Lung (tissue), 17 donors: ENCODE measurements at places on chromosomes 2 and 18. TPM values are rescaled to one million over a fixed set of nuclear protein-coding genes. Genes with fewer than 3 reads are reported as not detected.
A peak's percentile ranks its signal among the peaks of the same experiment; 100 is the strongest.

DNA sequence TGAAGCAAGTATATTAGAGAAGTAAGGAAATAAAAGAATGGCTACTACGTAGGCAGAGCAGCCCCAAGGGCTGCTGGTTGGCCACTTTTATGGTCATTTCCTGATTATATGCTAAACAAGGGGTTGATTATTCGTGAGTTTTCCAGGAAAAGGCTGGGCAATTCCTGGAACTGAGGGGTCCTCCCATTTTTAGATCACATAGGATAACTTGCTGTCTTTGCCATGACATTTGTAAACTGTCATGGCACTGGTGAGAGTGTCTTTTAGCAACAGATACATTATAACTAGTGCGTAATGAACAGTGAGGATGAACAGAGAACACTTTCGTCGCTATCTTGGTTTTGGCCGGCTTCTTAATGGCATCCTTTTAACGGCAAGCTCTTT lies 2.6 kb upstream of the UBE2F start:
- no peak for DNase-seq

DNA sequence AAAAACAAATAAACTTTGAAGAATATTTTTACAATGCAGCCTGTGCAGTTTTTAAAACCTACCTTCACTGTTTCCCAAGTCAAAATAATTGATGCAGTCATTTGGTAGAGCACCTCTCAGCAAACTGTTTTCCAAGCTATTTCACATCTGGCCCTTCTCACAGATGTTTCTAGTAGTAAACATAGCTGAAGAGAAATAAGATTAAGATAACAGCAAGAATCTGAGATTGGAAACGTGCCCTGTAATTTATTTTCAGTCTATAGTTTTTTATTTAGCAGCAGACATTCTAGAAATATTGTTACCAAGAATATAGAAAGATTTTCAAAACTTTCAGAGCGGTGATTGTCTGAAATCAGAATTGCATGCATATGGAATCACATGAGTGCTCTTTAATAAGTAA lies 440.2 kb downstream of the TRIB2 start:
- DNase-seq, result no peak

DNA sequence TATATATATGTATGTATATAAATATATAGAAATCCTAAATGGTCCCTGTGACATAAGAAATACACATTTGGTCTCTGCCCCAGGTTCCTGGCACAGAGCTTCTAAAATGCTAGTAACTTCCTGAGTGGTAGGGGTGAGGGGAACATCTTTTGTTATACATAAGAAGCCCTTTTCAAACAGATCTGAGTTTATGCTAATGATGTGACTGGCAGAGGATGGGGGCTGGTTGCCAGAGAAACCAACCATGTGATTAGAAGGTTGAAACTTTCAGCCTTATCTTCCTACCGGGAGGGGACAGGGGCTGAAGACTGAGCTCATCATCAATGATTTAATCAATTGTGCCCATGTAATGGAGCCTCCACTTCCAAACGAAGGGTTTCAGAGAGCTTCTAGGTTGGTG lies 16.3 kb downstream of the MFSD2B start:
- no peak for DNase-seq

- DNase-seq, result no peak
Measured at GRCh38 chr2:199455210-199455544, 2.6 kb downstream of the SATB2 start.

- DNase-seq, result no peak
Measured at GRCh38 chr2:39326644-39327043, 82.9 kb upstream of the CDKL4 start.

DNA sequence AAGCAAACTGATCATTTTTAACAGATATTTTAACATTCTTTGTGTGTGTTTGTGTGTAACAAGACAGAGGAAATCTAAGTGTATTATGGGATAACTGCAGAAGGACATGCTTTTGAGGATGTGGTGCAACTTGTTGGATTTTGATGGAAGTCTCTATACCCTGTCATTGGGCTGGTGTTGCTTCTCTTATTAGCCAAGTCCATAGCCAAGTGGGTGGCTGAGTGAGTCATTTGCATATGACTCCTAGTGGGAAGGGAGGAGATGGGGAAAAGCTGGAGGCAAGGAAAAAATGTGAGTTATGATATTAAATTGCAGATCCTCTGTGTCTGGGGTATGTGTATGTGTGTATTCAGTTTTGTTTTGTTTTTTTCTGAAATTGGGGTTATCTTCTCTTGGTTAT lies 879.9 kb downstream of the DCC start:
- DNase-seq, result no peak

- no peak for DNase-seq
Measured at GRCh38 chr18:79227621-79228020, 158.4 kb downstream of the ATP9B start.

GRCh38 chr2:51505533-51505932 lies 473.6 kb upstream of the NRXN1 start:
- DNase-seq, result no peak

GRCh38 chr2:223941579-223942277 lies 3.4 kb downstream of the WDFY1 start:
- no peak for DNase-seq

DNA sequence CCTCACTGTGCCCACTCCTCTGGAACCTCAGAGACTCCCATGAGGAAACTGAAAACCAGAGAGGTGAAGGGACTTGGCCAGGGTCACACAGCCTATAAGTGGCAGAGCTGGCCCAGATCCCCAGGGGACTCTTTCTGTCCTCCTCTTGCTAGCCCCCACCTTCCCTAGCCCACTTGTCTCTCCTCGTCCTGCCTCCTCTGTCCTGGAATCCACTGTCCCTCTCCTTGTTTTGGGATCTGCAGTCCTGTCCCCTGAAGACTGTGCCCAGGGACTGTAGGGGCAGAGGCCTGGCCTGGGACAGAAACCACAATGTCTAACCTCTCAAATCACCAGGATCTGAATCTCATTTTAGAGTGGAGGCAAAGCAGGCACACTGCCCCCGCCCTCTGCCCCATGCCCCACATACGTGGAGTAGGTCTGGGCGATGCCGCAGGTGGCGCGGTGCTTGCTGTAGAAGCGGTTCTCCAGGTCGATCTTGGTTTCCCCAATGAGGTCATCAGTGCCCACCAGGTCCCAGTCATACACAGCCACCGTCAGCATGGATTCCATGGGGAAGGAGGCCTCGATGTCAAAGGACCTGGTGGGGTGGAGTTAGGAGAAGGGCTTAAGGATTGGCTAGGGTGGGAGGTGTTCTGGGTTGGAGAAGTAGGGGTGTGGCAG lies 12.5 kb downstream of the OTOF start:
- DNase-seq, result peak; percentile 4

GRCh38 chr2:166091439-166091838 lies 36.4 kb downstream of the SCN1A start:
- peak; percentile 30 for DNase-seq

GRCh38 chr18:6729247-6730091 lies at the start of gene ARHGAP28:
Gene ARHGAP28 (plus strand): TSS chr18:6729716. CDS start chr18:6729822, 106 bp downstream.
- peak; percentile 96 for DNase-seq

GRCh38 chr18:42446195-42446594 lies 491.2 kb downstream of the PIK3C3 start:
- no peak for DNase-seq

DNA sequence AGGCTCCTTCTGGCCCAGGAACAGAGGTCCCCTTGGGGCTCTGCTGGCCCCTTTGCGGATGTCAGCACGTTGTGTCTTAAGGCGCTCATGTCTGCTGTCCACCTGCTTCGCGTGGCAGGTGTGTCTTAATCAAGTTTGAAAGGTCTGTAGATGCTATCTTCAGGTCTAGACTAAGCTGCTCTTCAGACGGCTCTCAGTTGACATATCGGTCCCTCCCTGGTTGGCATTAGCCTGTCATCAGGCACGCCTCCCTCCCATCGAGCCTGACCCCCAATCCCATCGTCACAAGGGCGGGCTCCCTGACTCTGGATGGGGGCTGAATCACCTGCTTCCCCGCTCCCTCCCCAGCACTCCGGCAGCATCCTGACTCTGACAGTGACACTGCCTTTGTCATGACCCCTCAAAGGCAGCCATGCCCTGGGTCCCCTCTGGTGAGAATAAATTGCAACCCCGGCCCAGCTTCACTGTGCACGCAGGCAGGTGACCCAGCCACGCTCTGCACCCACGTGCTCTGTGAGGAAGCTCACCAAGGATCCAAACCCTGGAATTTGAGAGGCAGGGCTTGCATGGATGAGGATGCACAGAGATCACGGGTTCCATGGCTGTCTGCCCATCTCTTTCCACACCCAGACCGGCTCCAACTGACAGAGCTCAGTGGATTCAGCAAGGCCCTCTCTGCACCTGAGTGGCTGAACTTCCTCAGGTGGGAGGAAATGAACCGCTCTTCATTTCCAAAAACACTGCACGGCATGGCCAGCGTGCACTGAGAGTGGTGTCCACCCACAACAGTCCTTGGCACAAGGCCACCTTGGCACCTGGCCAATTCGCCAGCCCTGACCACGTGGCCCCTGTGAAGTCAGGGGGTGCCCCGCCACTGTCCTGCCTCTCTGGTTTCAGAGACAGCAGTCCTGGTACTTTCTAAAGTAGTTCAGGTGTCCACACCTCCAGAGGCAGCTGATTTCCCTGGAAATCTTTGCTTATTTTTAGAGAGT lies 110.2 kb upstream of the GPC1 start:
- DNase-seq, result peak; percentile 19

GRCh38 chr2:121436918-121437317 lies 93.8 kb upstream of the RNU4ATAC start:
- DNase-seq, result no peak

DNA sequence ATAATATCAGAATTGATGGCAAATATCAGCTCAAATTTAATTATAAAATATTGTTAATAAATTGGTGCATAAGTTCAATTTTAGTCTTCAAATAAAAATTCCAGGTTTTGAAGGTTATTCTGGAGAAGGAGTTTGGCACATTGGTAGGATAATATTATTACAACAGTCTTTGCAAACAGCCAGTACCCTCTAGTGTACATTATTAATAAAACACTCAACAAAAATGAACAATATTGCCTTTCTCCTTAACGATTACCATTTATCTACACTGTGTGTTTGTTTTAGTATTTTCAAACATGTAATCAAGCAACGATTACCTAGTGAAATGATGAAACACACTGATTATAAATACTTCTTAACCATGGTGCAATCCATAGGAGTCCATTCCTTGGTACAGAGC lies 334.0 kb upstream of the FSIP2 start:
- no peak for DNase-seq

DNA sequence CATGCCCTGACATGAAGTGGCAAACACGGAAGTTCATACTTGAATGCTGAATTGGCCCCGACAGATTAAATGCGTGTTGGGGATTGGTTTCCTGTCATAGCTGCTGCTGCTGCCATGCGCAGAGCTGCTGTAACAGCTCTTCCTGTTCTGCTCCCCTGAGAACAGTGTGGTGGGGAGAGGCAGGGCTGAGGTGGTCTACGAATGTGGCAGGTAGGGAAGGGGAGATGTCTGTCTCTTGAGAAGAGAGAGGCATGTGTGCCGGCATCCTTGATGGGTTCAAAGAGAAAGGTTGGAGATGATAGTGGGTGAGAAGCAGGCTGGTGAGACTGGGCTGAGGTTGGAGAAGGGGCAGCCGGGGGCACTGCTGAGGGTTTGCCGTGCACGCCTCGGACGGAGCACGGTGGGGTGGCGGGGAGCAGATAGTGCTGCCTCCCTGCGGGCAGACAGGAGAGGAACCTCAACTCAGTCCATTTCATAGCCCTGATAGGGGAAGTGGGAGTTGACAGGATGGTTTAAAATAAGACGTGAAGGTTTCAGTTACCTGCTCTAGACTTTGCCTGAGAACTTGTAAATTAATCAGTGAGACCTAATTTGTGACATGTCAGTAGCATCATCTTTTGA lies 46.1 kb downstream of the TMEM185B start:
- peak; percentile 14 for DNase-seq

- no peak for DNase-seq
Measured at GRCh38 chr2:192069417-192069816, 125.3 kb downstream of the TMEFF2 start.

GRCh38 chr2:158723181-158723838 lies 71.8 kb upstream of the DAPL1 start:
- peak; percentile 50 for DNase-seq

DNA sequence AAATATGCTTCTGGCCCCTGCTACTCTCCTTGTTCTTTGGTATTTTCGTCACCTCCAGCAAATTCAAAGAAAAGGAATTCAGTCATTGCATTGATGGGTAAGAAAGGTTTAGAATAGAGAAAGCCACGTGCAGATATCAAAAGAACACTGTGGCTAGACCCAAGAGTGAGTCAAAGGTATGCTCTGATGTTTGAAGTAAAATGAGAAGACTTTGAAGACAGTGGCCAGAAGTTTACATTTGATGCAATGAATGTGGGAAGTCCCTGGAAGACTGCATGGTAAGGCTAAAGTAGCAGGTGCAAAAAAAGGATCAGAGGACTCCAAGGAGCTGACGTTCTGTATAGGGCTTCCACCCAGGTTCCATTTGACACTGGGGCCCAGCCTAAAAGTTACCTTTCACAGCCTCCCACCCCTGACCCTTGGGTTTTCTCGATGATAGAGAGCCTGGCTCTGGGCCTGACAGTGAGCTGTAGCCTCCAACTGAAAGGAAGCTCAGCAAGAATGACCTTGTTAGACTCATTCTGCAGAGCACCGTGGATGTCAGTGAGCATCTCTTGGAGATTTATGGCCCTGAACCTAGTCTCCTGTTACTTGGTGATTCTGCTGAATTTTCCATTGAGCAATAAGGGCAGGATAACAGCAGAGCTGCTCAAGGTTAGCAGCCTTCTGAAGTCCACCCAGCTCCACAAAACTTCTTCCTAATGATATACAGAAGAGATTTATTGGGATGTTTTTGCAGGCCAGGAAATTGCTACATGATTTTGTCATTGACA lies 223.7 kb upstream of the RBBP8 start:
- DNase-seq, result no peak

DNA sequence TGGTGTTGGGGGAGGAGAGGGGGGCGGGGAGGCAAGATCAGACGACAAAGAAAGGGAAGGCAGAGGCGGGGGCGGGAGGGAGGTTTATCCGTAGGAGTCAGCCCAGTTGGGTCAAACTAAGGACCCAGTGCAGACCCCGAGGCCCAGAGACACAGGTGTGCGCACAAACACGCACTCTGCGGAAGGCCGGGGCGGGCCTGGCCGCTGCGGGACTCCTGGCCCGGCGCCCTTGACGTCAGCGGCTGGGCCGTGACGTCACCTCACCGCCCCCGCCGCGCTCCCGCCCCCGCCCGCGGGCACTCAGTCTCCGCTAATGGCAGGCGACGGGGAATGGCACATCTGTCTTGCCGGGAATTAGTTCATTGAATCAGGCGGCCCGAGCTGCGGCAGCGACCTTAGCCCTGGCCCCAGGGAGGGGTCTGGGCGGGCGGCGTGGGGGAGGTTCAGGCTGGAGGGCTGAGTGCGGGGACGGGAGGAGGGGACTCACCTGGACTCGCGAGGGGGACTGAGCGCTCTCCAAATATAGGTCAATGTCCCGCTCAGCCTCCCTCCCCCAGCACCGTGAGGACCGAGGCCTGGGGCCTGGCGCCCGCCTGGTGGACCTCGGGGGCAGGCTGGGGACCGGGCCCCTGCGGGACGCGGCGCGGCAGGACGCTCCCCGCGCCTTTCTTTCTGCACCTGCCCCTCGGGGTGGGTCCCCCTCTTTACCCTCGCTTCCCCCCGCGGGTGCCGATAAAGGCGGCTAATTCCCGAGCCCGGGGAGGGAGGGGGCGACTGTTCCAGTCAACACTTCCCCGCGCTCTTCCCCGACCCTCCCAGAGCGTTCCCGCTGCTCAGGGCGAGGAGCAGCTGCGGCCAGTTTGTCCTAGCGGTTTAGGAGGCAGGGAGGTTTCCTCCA lies 15.5 kb upstream of the ECEL1 start:
- peak; percentile 31 for DNase-seq

PLCL1 gene
- total RNA-seq, result 4.0 TPM

COL4A3 gene
- total RNA-seq, result 21.1 TPM

EPG5 gene
- total RNA-seq, result 31.4 TPM

AP1S3 gene
- 14.2 TPM for total RNA-seq

DSC1 gene
- 0.09 TPM for total RNA-seq

DPYSL5 gene
- 0.09 TPM for total RNA-seq

DYNAP gene
- not detected for total RNA-seq

SP140L gene
- 19.0 TPM for total RNA-seq

CYS1 gene
- 5.1 TPM for total RNA-seq

COL5A2 gene
- total RNA-seq, result 75.3 TPM
